ENCODE measurements at places on chromosomes 11 and 22.
A peak's percentile ranks its signal among the peaks of the same experiment; 100 is the strongest.

- no peak for DNase-seq
Measured at GRCh38 chr11:16561150-16561549, 177.3 kb upstream of the C11orf58 start.

- no peak for DNase-seq
Measured at GRCh38 chr11:118343981-118344515, at the start of gene CD3G. Gene CD3G (plus strand): TSS chr11:118344344. CDS start chr11:118344424, 80 bp downstream.

- DNase-seq = no peak
Measured at GRCh38 chr11:65377036-65377435, 5.4 kb downstream of the SLC25A45 start.

DNA sequence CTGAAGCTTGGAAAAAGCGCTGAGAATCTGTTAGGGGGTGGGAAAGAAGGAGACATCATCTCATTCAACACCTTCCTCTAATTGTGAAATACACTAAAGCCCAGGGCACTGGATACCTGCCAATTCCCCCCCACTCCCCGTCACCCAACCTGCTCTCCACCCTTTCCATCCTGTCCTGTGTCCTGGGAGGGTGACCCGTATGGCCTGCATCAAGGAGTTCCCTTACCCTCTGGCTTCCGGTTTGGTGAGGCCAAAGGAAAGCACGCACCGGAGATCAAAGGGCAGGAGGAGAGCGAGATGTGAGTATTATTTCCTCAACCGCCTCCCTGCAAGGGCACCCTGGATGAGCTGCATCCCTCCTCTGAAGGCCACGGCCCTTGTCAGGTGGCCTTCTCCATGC, 65.0 kb upstream of the PTPRJ start:
- no peak for DNase-seq

- no peak for DNase-seq
Measured at GRCh38 chr22:23514322-23515038, 65.6 kb downstream of the IGLL1 start.

GRCh38 chr22:41687901-41688364, 734 bp downstream of the SNU13 start:
- no peak for DNase-seq

GRCh38 chr11:520428-521176, 13.6 kb upstream of the RNH1 start:
- no peak for DNase-seq

- no peak for DNase-seq
Measured at GRCh38 chr11:115198321-115198741, 305.9 kb downstream of the CADM1 start.

DNA sequence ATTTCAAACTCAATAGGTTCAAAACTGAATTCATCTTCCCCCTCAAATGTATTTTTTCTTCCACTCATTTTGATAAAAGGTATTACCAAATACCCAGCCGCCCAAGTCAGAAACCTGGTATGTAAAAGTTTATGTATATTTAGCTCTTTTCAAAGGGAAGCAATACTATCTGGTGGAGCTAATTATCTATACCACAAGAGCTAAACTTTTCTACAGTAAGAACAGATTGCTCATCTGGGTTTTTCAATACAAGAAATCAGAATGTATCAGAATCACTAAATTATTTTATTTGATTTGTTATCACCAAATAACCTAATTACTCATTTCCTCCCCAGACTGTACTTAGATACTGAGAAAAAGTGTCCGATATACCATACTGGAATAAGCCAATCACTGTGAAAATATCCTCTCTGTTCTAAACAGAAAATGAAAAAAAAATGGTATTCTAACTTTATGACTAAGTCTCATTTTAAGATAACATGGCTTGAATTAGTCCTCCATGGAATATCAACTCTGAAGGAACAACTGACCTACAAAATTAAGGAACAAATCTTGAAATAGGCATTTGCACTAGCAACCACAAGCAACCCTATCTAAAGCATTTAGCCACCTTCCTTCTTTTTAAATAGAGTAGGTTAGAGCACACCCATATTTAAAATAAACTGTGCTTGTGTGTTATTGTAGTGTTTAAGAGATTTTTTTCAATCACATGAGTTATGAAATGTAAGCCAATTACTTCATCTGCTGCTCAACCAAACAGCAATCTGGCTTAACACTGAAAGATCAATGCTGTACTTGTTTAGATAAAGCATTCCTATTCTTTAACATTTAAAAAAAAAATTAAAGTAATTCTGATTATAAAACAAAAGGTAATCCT, 35.0 kb downstream of the RDX start:
- no peak for DNase-seq

DNA sequence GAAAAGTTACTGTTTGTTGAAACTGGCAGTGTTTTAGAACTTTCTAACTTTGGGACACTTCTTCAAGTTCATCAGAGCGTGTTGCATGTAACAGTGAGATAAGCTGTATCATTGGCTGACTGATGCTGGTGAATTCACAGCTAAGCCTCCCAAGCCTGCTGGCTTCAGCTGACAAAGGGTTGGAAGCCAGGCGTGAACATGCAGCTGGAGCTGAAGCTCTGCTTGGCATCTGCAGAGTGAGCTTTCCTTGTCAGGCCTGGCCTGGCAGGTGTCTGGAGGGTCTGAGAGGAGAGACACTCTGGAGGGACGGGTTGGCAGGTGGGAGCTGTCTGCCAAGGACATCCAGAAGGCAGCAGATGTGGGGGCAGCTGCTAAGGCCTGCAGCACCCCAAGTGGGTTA, 1.5 kb downstream of the AMPD3 start:
- DNase-seq = no peak

DNA sequence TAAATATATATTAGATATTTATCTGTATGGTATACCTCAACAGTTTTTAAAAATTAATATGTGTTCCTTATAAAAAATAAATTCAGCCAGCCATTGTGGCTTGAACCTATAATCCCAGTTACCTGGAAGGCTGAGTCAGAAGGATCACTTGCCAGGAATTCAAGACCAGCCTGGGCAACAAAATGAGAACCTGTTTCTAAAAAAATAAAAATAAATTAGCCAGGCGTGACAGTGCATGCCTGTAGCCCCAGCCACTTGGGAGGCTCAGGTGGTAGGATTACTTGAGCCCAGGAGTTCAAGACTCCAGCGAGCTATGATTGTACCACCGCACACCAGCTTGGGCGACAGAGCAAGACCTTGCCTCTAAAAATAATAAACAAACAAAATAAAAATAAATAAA, 54.9 kb downstream of the PHF21A start:
- DNase-seq = no peak

- DNase-seq = no peak
Measured at GRCh38 chr22:30877662-30878515, 90.7 kb downstream of the MORC2 start.

GRCh38 chr11:126914941-126915340, 85.6 kb downstream of the KIRREL3 start:
- peak; percentile 50 for DNase-seq

- no peak for DNase-seq
Measured at GRCh38 chr22:49660321-49660720, 167.4 kb downstream of the BRD1 start.

DNA sequence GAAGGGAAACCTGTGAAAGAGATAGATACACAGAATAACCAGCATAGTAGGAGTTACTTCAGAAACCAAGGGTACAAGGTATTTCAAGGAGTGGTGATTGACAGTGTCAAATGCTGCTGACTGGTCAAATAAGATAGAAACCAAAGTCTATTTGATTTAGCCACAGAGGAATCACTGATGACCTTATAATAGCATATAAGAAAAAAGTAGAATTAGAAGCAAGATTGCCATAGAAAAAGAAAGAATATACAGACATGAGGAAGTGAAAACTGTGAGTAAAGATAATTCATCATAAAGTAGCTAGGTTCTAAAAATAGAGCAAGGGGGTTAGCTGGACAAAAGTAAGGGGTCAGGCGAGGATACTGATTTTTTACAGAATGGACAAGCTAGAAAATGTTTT, 14.2 kb downstream of the ZBTB44 start:
- no peak for DNase-seq

DNA sequence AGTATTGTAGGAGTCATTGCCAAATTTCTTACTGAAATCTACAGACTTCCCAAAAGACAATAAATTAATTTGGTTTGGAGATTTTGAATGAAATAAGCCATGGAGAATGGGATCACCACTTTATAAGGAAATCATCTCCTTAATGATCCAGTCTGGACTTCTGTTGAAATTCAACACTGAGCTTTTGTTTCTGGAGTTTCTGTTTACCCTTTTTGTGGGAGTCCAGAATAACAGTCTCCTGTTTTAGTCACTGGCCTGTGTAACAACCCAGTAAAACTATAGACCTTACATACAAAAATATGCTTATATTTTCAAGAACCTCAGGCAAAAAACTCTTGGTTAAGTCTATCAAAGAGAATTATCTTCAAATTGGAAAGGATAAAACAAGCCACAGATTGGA, 321.7 kb upstream of the PLET1 start:
- no peak for DNase-seq

DNA sequence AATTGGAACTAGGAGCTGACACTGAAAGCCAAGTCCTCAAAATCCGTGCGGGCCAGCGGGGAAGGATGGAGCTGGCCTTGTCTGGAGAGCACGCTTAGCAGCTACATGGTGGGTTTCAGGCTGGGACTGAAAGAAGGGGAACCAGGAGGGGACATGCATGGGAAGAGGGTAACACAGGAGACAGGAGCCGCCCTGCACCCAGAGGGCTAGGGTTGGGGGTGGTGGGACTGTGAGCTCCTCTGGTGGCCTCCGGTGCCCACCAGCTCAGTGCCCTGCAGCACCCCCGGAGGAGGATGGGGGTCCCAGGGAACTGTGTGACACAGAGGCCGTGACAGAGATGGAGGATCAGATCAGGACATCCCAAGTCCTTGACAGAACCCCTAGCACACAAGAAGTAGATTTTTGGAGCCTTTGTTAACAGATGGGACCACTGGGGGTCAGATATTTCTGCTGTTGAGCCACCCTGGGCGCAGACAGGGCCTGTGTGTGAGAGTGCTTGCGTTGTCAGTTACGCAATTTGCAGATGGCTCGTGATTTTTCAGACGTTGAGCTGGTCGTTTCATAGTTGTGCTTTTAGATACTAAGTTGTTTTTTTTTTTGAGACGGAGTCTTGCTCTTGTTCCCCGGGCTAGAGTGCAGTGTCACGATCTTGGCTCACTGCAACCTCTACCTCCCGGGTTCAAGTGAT, 21.3 kb upstream of the GRAMD4 start:
- no peak for DNase-seq

DNA sequence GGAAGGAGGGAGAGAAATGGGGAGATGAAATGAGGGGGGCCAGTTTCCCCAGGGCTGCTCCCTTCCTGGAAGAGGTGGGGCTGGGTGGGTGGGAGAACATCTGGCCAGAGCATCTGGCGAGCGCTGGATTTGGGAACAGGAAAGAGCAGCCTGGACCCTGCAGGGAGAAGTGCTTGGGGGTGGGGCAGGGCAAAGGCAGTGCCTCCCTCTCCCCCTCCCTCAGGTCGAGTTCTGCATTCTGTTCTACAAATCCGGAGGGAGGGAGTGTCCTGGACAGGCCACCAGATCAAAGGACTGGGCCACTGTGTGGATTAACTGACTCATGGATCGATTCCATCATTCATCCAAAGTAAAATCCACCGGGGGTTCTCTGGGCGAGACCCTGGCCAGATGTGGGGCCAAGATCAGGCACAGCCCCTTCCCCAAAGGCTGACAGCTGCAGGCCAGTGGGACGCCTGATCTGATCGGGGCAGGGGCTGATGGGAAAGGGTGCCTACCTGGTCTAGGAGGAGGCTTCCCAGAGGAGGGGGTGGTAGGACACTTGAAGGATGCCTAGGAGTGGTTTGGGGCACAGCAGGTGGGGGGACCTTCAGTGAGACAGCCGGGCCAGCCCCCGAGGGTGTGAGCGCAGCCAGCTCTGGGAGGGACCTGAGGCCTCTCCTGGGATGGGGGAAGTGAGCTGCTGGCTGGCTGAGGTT, 57.5 kb downstream of the CACNA1I start:
- DNase-seq = no peak

DNA sequence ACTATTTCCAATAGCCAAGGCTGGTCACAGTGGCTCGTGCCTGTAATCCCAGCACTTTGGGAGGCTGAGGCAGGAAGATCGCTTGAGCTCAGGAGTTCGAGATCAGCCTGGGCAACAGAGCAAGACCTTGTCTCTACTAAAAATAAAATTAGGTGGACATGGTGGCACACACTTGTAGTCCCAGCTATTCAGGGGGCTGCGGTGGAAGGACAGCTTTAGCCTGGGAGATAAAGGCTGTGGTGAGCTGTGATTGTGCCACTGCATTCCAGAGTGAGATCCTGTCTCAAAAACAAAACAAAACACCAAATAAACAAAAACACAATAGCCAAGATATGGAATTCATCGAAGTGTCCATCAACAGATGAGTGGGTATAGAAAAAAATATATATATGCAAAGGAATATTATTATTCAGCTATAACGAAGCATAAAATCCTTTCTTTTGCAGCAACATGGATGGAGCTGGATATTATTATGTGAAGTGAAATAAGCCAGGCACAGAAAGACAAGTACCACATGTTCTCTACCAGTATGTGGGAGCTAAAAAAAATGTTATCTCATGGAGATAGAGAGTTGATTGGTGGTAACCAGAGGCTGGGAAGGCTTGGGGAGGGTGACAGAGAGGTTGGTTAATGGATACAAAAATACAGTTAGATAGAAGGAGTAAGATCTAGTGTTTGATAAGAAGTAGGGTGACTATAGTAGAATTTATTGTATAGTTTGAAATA, 22.6 kb upstream of the DLAT start:
- DNase-seq = no peak

All from AG08395 (cell line).